ENCODE measurements at places on chromosomes 6 and 20.

GRCh38 chr6:12962987-12963386 is 246.4 kb downstream of the PHACTR1 start:
- DNase-seq, result no peak

DNA sequence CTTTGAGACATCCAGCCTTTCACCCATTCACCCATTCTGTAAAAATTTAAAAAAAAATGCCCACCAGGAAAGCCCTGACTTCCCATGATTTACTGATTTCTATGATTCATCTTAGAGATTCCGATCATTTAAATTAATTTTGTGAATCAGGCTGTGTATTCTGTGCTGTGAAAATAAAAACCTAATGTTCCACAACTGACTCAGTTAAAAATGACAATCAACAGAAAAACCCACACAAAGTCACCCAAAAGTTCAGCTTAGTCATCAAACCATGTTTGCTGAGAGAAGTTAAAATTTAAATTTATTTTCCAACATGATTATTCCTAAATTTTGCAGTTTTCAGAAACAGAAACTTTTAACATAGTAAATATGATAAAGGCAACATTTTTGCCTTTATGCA is 509.9 kb downstream of the TENT5A start:
- DNase-seq, result no peak

DNA sequence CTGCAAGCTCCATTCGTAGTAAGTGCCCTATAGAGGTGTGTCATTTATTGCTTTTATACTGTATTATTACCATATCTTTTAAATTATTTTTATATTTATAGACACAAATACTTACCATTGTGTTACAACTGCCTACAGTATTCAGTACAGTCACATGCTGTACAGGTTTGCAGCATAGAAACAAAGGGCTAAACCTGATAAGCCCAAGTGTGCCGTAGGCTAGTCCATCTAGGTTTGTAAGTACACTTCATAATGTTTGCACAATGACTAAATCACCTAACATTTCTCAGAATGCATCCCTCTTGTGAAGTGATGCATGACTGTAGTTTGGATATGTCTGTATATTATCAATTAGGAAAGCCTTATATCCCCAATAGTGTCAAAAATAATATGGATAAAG is 122.8 kb downstream of the CLVS2 start:
- no peak for DNase-seq

- DNase-seq, result no peak
These were observed 52.0 kb downstream of the CDC5L start for GRCh38 chr6:44439270-44440045.

DNA sequence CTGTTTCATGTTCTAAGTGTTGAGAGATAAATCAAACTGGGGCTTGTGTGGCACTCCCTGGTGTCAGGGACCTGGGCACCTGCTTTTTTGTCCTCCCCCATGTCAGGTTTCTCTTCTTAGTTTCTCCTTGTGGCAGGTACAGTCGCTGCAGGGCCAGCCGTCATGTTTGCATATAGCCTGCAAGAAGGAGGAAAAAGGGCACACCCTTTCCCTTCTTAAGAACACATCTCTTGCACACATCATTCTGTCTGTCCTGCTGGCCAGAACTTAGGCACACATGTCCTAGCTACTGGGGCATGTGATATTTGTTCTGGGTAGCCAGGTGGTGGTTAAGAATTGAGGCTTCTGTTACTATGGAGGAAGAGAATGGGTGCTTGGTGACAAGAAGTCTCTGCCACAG is 27.9 kb downstream of the CDC5L start:
- no peak for DNase-seq

GRCh38 chr6:137731960-137732616 is 135.0 kb upstream of the TNFAIP3 start:
- DNase-seq, result peak; percentile 53

GRCh38 chr6:135506270-135506997 is 8.9 kb upstream of the AHI1 start:
- no peak for DNase-seq

GRCh38 chr6:1524040-1524480 is 85.7 kb upstream of the FOXC1 start:
- peak; percentile 58 for DNase-seq

GRCh38 chr6:90286884-90287488 is 9.7 kb downstream of the BACH2 start:
- DNase-seq, result no peak

GRCh38 chr6:11423667-11424066 is 113.9 kb upstream of the TMEM170B start:
- no peak for DNase-seq

GRCh38 chr20:2872459-2873009 is 747 bp upstream of the PTPRA start:
- DNase-seq, result peak; percentile 81

GRCh38 chr20:54950304-54950703 is 474.9 kb downstream of the DOK5 start:
- no peak for DNase-seq

- DNase-seq, result no peak
These were observed 12.2 kb downstream of the DUSP15 start for GRCh38 chr20:31857861-31858759.

GRCh38 chr20:36506253-36506652 is 35.1 kb upstream of the MYL9 start:
- peak; percentile 25 for DNase-seq

- DNase-seq, result no peak
These were observed 545.4 kb upstream of the HS3ST5 start for GRCh38 chr6:114888241-114888640.

DNA sequence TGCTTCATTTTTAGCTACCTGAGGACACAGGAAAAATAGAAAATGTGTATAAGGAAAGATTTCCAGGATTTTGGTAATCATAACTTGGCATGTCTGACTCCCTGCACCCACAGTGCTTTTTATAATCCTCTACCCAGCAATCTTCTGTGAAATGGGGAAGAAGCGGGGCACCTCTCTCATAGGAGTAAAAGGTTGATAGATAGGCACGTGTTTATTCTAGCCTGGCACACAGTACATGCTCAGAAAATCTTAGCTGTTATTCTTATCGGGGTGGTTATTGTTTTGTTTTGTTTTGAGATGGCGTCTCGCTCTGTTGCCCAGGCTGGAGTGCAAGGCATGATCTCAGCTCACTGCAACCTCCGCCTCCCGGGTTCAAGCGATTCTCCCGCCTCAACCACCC is 87.7 kb upstream of the SALL4 start:
- no peak for DNase-seq

- no peak for DNase-seq
These were observed 101.5 kb upstream of the BACH2 start for GRCh38 chr6:90397929-90398674.

DNA sequence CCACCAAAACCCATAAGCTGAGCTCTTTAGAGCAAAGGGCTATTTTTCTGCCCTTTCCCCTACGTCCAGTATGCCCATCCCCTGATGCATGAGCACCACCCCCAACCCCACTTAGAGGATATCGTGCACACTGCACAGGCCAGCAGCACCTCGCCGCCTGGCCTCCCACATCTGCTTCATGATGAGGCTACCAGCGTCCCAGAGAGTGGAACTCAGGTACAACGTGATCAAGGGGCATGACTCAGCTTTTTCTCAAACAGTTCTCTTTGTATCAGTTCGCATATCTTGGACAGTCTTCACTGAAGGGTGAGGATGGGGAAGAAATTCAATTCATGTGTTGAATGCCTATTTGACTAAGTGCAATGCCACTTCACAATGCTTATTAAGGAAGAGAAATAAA is 81.9 kb upstream of the QKI start:
- no peak for DNase-seq

DNA sequence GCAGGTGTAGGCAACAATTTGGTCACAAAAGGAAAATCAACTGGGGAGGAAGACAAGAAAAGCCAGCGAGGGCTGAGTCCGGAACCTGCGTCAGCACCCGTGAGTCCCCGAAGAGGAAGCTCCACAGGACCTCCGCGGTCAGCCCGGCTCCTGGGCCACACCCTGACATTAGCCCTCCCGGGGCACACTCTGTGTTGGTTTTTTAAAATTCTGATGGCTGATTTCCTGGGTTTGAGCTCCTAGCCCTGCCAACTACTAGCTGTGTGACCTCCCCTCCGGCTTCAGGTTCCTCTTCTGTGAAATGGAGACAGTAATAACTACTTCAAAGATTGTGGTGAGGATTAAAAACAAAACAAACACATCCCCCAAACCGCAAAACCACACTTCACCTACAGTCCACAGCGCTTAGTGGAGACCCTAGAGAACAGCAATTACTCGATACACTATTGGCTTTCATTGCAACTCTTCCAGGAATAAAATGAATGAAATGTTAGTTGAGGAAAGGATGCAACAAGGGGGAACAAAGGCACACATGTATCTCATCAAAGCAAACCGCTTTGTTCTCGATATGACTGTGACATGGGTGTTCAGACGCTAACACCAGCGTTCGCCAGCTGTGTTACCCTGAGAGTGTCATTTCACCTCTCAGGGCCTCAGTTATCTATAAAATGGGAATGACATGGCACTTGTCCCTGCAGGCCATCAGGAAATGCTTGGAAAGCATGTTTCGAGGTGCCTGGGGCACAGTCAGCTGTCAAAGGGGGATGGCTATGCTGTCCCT is 985 bp downstream of the ZBP1 start:
- DNase-seq, result peak; percentile 67

- no peak for DNase-seq
These were observed 46.3 kb upstream of the CD93 start for GRCh38 chr20:23132293-23132929.

DNA sequence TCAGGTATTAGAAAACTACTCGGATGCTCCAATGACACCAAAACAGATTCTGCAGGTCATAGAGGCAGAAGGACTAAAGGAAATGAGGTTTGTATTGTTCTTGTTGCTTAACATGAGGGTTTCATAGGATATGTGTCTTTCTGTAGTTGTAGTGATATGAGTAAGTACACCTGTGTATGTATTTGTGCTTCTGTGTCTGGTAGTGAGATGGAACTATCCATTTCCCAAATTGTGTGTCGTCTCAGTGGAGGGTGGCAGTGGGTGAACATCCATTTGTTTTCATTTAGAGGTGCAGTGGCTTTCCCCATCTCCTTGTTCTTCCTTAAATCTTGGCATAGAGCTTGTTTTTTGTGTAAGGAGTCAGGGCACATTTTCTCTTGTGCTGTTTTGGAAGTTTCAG is 8.2 kb downstream of the ASXL1 start:
- DNase-seq, result no peak

- DNase-seq, result no peak
These were observed 197.2 kb upstream of the SOX4 start for GRCh38 chr6:21396313-21396712.

GRCh38 chr20:41290804-41291389 is 26.6 kb downstream of the ZHX3 start:
- DNase-seq, result peak; percentile 14

GRCh38 chr6:83151114-83151513 is 42.0 kb downstream of the PGM3 start:
- DNase-seq, result no peak

GRCh38 chr6:163192591-163192990 is 221.9 kb upstream of the QKI start:
- no peak for DNase-seq

DNA sequence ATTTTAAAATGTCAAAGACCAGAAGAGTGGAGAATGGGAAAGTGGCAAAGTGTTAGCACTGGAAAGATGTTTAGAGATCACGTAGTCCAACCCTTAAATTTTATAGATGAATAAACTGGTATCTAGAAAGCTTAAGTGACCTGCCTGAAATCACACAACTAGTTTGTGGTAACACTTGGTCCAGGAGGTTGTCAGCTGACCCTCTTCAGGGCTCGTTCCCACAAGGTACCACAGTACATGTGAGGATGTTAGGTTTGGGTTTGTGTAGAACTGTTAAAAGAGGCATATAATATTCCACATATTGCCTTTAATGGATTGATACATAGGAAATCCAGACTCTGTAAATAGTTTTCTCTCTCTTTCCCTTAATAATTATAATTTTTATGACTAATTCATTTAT is 39.1 kb downstream of the ENPP1 start:
- DNase-seq, result no peak

GRCh38 chr6:47169785-47170616 is 127.9 kb upstream of the ADGRF1 start:
- DNase-seq, result no peak

DNA sequence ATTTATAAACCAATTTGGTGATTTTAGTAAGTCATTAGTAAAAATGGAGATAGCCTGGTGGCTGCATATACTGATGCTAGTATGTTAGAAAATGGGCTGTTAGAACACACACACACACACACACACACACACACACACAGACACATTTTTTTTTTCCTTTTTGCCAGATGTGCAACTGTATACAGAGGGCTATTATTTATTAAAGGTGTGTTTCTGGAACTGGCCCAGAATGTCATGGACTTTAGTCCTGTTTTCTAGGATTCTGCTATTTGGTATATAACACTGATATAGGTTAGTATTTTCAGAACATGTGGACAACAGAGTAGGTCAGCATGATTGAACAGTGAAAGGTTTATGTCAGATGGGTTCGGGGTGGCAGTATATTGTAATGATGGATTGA is 12.4 kb downstream of the MYO6 start:
- no peak for DNase-seq

- DNase-seq, result peak; percentile 42
These were observed 3.2 kb upstream of the DEF6 start for GRCh38 chr6:35294308-35294945.

DNA sequence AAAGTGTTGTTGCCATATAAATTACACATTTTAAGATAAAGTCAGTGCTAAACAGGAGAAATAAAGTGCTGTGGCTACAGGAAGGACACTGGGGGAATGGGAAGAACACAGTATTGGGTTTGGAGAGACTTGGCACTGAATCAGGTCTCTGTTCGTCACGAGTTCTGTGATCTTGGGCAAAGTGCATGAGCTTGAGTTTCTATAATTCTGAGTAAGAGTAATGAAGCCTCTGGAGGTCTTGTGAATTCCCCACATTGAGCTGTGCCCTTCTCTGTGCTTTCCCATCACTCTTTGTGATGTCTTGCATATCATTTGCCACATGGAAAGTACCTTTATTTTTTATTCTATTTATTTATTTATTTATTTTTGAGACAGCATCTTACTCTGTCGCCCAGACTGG is 16.8 kb upstream of the EEF1A1 start:
- DNase-seq, result no peak

DNA sequence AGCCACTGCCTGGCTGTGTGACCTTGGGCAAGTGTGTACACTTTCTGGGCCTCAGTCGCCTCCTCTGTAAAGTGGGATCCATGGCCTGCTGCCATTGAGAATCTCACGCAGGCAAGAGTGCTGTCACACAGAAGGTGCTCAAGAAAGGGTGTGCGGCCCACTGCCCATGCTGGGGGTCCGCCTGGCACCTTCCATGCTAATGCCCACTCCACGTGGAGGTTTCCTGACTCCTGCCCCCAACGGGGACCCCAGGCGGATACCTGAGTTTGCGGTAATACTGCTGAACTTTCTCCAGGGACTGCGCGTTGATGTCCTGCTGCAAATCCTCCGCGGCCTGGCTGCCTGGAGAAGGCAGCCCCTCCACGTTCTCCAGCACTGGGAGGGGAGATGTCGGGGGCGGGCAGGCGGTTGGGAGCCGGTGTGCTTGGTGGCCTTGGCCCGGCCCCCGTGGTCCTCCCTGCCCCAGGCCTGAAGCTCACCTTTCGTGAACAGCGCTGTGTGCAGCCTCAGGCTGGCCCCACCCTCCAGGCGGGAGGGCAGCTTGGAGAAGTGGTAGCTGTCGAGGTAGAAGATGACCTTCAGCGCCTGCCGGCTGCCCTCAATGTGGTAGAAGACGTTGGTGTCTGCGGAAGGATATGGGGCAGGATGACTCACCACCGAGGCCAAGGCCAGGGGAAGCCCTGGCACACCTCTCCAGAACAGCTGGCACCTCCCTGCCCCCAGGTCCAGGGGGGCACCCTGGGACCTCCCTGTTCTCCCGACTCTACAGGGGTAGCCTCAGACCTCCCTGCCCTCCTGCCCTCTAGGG is 195.6 kb downstream of the PREX1 start:
- peak; percentile 45 for DNase-seq
